ENCODE measurements at places on chromosomes 4 and X.

- DNase-seq = no peak
These were observed 185.5 kb downstream of the MGST2 start for GRCh38 chr4:139851133-139851532.

DNA sequence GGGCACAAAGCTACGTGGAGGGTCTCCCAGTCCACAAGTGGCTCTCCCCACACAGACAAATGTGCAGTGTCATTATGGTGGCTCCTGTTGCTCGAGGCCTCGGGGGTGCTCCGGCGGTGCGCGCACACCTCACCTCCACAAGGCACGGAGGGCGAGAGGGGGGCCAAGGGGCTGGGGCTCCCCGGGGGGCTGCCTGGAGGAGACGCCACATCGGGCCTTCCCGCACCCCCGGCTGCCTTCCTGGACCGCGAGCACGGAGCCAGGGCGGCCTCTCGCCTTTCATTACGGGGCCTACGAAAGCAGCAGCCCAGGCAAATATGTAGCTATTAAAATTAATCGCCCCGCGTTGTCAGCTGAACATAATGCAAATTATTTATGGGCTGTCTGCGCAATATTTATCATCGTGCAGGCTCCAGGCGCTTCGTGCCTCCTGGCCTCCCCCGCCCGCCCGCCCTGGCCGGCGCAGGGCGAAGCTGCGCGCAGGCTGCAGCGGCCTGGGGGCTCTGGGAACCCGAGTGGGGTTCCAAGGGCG lies 70.8 kb upstream of the BCOR start:
- DNase-seq = no peak

DNA sequence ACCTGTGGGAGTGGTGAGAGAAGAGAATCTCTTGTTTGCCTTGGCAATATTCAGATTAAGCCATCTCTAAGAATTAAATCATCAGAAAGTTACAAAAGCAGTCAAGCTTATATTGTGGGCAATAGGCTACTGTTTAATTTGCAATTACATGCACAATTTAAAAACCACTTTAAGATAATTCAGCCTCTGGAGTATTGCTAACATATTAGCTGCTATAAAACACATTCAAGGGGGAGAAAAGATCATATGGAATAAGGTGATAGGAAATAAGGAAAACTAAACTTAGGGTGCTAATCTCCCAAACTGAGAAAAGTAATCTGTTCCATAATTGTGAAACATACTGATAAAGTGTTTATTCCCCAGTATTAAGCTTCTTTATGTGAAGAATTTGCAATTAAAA lies 103.9 kb downstream of the ARAP2 start:
- no peak for DNase-seq

GRCh38 chr4:168483811-168484210 lies 3.5 kb upstream of the DDX60L start:
- peak; percentile 82 for DNase-seq

- no peak for DNase-seq
These were observed 3.6 kb downstream of the ANXA10 start for GRCh38 chr4:168095776-168096406.

- DNase-seq = no peak
These were observed 1386.6 kb downstream of the PCDH7 start for GRCh38 chr4:32106767-32107166.

DNA sequence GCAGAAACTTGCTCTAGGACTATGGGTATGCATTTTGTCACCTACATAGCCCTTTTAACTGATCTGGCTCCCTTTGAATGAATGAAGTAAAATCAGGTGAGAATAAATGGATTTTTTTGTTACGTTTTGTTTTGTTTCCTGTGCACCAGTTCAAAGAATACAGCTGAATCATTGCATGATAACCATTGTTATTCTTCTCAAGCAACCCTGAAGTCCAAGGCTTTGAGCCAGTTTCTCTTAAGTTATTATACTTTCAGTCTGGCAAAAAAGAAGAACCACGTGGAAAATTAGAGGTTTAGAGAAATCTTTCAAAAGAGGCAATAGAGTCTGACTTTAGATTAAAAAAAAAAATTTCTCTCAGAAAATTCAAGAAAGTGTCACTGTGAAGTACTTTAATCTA lies 398.6 kb upstream of the TECRL start:
- no peak for DNase-seq

DNA sequence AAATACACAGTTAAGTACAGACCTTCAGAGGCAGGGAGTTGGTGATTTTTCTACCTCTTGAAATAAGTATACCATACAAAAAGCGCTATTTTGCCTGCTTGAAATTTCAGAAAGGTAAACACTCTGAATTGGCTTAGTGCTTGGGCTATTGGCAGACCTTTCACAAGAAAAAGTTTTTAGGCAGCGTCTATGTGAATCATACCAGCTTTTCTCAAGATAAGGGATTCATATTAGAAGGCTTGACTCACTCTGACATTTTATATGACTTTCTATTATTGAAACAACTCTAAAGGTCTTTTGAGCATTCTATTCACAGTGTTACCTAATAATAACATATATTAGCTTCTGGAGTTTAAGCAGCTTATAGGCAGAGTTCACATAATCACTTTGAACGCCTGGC lies 286.4 kb upstream of the FAT1 start:
- no peak for DNase-seq

GRCh38 chrX:7316280-7316679 lies 168.3 kb upstream of the PUDP start:
- no peak for DNase-seq

GRCh38 chrX:19991350-19991718 lies 473 bp upstream of the BCLAF3 start:
- DNase-seq = no peak

DNA sequence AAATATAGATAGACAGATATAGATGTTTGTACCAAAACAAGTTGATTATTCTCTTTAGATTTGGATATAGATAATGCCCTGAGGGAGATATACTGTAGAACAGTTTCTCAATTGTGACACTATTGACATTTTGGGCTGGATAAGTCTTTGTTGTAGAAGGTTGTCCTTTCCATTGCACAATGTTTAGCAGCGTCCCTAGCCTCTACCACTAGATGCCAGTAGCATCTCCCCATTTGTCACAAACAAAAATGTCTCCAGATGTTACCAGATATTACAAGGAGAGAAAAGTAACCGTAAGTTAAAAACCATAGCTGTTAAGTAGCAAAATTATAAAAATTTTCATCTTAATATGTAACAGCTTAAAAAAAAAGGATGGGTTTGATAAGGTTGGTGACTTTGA lies 2595.3 kb downstream of the ARAP2 start:
- peak; percentile 49 for DNase-seq

GRCh38 chrX:120334603-120335002 lies 23.3 kb upstream of the TMEM255A start:
- DNase-seq = no peak

DNA sequence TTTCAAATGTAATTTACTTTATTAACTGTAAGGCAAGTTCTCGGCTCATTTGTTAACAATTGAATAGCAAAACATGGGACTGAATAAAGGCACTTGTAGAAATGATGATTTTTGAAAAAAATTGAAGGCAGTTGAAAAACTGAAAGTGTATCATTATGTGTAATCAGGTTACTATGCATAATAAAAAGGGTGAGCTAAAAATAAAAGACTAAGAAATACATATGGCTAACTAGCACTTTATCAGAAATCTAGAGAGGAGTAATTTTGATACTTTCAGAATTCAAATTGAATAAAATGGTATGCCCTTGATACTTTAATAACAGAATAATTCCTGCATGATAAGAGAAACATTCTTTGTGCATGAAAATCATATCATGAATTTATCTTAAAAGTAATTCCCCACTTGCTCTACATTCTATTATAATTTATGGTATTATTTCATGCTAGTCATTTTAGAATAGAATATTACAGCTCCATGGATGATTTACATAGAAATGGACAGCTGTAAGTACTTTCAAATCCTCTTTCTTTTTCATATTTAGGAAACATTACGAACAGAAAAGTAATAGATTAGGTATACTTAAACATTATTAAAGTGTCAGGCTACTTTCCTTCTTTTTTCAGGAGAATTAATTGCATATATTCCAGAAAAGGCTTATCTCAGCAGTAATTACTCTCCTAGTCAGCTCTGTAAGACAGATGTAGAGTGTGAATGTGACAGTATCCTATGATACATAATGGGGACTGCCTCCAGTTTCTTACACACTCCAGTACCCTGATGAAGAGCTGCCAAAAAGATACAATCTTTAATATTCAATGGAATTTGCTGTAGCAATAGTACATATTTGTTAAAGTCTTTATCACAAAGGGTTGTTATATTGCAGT lies 697.3 kb downstream of the CCSER1 start:
- DNase-seq = no peak

DNA sequence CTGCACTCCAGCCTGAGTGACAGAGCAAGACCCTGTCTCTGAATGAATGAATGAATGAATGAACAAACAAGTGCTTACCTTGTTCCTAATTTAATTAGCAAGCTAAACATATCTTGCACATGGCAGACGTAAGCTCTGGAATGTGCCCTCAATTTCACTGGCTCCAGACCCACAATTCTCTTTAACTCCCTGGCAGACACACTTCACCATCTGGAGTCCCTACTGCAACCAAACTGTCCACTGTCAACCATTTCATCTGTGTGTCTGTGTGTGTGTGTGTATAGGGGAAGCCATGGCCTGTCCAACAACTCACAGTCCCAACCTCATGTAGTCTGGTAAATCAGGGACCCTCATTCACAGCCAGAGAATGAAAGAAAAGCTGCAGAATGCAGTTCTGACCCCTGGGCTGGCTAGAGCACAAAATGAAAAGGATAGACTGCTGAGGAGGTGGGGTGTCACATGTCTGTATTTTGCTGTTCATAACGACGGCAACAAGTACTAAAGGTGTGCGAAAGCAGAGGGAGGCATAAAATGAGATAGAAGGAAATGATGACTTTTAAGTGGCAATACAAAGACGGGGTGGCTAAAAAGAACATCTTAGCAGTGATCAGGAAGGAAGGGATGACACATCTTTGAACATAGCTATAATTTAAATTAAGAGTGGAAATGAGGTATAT lies 114.1 kb downstream of the TSPAN5 start:
- no peak for DNase-seq

GRCh38 chr4:120526033-120526432 lies 396.5 kb downstream of the PRDM5 start:
- DNase-seq = no peak

DNA sequence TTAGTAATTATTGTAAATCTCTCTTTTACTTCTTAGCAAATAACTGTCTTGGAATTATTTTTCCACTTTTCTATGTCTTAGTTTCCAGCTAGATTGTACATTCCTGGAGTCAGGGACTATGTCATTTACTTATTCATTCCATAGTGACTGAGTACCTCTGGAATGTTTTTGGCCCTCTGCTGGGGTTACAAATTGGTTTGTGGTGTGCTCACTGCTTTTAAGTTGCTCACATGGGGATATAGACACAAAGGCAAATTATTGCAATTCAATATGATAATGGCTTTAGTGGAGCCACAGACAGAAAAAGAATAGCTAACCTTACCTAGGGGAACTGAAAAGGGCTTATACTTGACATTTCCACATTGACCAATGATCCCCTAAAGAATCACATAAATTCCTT lies 63.7 kb upstream of the PDGFRA start:
- DNase-seq = peak; percentile 95

- DNase-seq = peak; percentile 38
These were observed 353 bp downstream of the NSD2 start for GRCh38 chr4:1871471-1872021.

DNA sequence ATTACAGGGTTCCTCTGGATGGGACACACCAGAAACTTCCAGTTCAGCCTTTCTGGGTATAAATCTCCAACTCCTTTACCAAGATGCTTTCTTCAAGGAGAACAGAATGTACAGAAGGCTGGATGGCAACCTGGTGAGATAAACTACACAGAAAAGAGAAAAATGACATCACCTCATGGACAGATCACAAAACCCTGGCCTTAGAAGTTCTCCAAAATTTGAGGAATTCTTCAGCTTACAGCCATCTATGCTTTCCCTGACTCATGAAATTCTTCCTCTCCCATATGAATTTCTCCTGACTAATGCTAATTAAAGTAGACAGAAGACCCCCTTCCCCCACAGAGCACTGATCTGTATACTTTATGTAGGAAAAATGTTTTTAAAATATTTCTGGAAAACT lies 345.4 kb downstream of the STIM2 start:
- DNase-seq = peak; percentile 32

DNA sequence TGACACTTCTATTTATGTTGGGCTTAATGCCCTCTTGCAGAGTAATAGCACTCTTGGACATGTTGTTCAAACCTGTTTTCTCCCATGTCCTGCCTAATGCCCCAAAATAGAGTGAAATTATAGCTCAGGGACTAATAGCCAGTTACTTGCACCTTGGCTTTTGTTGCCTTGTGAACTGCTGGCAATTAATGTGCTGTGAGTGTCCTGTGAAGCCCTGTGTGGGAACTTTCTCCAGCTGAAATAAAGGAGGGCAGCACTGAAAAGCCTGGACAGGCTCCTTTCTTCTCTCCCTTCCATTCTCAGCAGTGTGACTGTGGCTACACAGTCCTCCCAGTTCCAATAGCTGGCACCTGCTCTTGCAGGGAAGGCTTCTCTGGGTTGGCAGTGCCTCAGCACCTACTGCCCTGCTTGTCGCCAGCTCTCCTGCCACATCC lies 72.4 kb downstream of the DCLK2 start:
- DNase-seq = no peak

- no peak for DNase-seq
These were observed 23.0 kb upstream of the LIMCH1 start for GRCh38 chr4:41514766-41515481.
